Endothelial cell (in vitro differentiated cells): ENCODE measurements at places on chromosomes 3 and 15. TPM values are rescaled to one million over a fixed set of nuclear protein-coding genes. Genes with fewer than 3 reads are reported as not detected.

The SYNPR gene
- total RNA-seq: not detected

The ARL14 gene
- not detected for total RNA-seq

The ACKR2 gene
- 3.8 TPM for total RNA-seq

The CAMK1 gene
- total RNA-seq: 6.0 TPM

The BCL6 gene
- 7.6 TPM for total RNA-seq

The DNAJC19 gene
- 37.5 TPM for total RNA-seq

The TNIK gene
- 67.0 TPM for total RNA-seq

The CFAP100 gene
- total RNA-seq: not detected

The KLHL6 gene
- 46.1 TPM for total RNA-seq

The WDR53 gene
- total RNA-seq: 22.2 TPM

The AADAC gene
- not detected for total RNA-seq

The HHATL gene
- not detected for total RNA-seq

The ST3GAL6 gene
- total RNA-seq: 6.5 TPM
